ENCODE measurements at places on chromosomes 5 and 9.
A peak's percentile ranks its signal among the peaks of the same experiment; 100 is the strongest.

DNA sequence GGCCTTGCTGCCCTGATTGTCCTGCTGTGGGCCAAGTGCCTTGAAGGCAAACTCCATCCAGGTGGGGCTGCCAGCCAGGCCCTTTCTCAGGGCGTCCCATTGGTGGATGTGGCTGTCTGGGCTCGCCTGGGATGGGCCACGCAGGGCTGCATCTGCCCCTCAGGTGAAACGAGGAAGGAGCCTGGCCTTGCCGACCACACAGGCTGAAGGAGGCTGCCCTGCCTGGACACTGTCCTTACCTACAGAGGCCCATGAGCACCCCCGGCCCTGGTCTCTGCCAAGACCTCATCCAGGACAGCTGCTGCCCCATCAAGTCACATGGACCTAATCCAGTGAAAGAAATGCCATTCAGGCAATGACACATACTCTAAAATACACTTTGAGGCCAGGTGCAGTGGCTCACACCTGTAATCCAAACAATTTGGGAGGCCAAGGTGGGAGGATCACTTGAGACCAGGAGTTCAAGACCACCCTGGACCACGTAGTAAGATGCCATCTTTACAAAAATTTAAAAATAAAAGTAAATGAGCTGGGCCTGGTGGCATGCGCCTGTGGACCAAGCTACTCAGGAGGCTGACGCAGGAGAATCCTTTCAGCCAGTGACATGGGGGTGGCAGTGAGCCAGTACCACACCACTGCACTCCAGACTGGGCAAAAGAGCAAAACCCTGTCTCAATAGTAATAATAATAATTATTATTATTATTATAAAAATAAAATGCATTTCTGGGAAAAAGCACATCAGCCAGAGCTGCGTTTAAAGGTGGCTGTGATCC lies 33.9 kb downstream of the PNPLA7 start:
- DNase-seq = no peak

- no peak for DNase-seq
Observed at GRCh38 chr9:120926397-120926928, at the start of gene TRAF1. Gene TRAF1 (minus strand): TSS chr9:120926796. CDS start chr9:120926075, 721 bp downstream.

DNA sequence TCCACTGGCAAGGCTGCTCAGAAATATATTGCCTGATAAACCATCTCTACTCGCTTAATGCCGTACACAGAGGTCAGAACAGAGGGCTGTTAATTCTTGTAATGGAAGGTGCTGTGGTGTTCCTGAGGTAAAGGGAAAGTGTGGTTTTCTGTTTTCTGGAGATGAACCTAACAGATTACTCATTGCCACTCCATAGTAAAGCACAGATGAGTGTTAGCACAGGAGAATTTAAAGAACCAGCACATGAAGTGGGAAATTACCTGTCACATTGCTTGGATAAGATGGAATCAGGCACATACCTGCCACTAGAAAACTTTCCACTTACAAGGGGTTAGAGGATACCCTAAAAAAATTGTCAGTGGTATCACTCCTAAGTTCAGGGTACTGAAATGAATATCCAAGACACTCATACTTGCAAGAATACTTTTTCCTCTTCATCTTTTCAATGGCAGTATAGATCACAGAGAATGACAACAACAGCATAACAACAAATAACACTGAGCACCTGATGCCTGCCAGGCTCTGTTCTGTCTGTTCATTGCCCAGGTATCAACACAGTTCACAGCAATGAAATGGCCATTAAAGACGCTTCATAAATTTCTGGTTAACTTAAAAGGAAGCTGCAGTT lies 152.9 kb upstream of the GNA14 start:
- DNase-seq = no peak

DNA sequence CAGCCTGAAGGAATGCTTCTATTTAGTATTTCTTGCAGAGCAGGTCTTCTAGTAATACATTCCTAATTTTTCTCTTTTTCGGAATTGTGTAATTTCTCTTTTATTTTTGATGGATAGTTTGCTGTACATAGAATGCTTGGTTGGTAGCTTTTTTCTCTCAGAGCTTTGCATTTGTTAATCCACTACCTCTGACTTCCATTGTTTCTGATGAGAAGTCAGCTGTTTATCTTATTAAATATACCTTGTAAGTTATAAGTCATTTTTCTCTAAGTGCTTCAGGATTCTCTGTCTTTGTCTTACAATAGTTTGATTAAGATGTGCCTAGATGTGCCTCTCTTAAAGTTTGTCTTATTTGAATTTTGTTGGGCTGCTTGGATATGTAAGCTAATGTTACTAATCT lies 101.9 kb downstream of the HTR1A start:
- DNase-seq = no peak

GRCh38 chr5:133868946-133869518 lies 99.4 kb downstream of the C5orf15 start:
- peak; percentile 27 for DNase-seq
